Memory B cell (primary cell): ENCODE measurements at places on chromosomes 6 and 20.

DNA sequence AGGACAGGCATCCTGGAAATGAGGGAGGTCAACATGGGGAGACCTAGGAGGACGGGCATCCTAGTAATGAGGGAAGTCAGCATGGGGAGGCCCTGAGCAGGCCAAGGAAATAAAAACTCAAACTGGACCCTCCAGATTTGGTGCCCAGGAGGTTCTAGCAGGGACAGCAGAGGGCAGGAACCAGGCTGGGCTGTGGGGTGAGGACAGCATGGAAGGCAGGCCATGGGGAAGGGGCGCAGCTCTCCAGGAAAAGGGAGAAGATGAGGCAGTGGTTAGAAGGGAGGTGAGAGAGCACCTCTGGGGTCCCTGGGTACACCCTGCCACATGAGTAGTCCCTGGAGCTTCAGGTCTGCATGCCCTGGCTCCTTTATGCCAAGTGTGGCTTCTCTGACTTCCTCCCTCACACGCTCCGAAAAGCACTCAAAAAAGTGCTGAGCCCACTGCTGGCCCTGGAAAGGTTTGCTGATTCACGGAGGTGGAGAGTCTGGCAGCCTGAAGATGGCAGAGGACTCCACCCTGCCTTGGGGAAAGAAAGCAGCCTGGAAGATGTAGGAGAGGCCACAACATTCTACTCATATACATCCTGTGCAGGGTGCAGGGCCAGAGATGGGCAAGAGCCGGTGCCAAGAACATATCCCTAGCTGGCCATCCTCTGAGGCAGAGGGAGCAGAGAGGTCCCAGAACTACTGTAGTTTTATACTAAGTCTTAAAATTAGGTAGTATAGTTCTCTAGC, 154.9 kb downstream of the MRPL14 start:
- DNase-seq, result no peak

DNA sequence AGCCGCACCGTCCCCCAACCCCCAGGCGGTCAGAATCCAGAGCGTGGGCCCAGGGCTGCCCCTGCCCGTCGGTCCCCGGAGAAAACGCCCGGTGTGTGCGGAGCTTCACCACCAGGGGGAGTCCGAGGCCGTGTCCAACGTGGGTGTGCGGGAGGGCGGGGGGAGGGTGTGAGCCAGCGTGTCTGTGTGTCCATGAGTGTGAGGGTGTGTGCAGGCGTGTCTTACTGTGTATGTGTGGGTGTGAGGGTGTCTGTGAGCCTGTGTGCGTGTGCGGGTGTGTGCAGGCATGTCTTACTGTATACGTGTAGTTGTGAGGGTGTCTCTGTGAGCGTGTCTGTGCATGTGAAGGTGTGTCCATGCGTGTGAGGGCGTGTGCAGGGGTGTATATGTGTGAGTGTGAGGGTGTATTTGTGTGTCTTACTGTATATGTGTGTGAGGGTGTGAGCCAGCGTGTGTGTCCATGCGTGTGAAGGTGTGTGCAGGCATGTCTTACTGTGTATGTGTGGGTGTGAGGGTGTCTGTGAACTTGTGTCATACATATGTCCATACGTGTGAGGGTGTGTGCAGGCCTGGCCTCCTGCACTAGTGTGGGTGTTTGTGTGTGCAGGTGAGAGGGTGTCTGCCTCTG, 24.6 kb upstream of the GATA5 start:
- DNase-seq, result peak; percentile 84

DNA sequence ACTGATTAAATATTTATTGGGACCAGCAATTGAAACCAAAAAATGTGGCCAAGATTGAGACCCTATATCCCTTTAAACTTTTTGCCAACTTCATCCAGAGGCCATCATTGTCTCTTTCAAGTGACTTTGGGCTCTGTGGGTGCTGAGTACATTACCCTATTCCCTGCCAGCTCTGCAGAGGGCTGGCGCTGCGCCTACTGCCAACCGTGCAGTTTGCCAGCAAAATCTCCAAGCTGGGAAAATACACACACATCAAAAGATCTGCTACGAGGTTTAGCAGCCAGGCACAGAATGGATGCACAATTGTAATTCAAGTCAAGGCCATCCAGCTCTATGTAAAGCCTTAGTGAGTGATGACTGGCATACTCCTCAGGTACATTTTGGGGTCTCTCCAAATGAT, 125.0 kb downstream of the CBLN4 start:
- DNase-seq, result no peak

DNA sequence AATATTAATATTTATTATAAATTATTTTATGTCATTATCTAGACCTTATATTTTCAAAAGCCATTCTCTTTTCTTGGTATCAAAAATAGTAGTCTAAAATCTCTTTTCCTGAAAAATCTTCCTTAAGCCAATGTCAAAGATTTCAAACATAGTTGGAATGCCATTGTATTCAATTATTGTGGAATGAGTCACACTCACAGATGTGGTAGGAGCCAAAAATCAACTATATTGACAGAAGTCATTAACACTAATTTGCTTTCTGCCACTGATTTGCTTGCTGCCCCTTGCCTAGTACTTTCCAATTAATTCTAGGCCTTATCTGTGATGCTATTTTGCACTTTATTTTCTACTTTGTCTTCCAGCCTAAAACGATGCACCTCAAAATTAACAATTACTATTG, 1326.3 kb upstream of the GJE1 start:
- no peak for DNase-seq

GRCh38 chr6:34630040-34630439, 66.5 kb downstream of the ILRUN start:
- no peak for DNase-seq

- no peak for DNase-seq
Measured at GRCh38 chr20:59040667-59041066, 1.9 kb downstream of the PRELID3B start.

DNA sequence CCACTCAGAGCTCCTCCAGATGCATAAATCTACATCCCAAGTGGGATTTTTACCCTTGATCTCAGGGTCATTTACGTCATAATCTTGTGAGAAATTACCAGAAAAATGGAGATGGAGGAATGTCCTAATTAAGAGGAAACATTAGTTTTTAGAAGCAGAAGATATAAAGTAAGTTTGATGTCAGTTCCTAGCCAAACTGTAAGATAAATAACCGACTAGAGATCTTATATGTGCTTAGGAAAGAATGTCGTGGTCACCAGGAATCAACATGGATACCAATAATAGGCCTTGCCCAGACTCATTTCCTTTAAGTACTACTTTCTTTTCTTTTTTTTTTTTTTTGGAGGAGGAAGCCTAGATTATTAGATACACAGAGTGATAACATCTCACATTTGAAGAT, 186.9 kb downstream of the UTRN start:
- no peak for DNase-seq

- DNase-seq, result no peak
Measured at GRCh38 chr6:126955621-126956020, 162.8 kb upstream of the RSPO3 start.

DNA sequence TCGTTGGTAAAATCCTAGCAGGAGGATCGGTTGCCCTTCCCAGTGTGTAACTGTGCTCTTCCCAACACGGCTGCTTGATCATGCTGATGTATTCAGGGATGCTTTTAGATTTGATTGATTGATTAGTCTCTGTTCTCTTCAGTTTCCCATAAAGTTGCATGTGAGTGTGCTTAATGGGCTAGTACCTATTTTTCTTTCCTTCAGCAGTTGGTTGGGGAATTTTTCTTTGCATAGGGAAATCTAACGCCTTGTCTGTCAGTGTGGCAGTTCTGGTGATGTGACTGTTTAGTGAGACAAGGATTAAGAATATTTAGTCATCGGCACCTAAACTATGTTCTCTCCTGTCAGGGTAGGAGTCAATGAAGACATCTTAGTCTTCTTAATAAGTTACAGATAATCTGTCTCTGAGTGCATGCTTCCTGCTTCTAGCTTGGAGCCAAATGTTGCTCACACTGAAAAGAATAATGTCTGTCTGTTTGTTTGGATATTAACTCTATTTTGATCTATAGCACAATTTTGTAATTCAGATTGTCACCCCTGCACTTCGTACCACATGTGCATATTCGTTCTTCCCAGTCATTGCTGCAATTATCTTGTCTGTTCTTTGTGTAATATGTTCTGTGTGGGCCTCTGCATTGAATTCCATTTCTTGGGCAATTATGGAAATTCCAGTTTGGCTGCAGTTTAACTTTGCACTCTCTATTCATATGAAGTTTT, 169.9 kb downstream of the EDN1 start:
- DNase-seq, result no peak

DNA sequence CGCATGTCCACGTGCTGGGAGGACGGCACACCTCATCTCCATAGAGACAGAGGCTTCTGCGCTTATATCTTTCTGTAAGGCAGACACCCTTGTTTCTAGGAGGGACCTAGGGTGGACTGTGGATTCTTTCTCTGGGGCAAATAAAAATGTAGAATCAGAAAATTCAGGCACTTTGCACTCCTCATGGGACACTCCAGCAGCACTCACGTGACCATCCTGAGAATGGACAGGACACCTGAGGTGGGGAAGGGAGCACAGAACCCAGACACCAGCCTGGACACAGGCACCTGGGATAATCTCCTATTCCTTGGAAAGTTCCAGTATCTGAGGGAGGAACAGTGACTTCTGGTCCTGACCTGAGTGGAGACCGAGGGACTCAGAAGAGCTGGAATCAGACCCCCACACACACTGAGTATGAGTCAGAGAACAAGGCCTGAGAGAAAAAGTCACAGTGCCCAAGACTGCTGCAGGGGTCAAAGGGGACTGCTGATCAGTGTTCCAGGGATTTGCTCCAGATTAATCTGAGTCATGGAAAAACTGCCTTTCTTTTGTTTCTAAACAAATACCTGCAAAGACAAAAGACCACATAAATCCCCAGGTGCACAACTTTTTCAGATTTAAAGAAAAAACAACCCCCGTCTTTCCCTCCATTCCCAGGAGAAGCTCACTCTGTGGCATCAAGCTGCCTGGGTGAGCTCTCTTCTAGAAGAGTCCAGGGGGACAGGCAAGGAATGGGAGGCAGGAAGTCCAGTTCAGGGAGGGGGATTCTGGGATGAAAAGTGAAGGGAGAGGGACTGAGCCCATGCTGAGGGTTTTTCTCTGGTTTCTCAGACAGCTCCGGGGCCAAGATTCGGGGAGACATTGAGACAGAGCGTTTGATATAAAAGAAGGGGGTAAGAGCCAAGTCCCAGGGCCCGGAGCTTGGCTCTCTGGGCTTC, 35.6 kb upstream of the MICB start:
- DNase-seq, result no peak

- DNase-seq, result no peak
Measured at GRCh38 chr6:71471718-71472117, 183.1 kb downstream of the OGFRL1 start.

- no peak for DNase-seq
Measured at GRCh38 chr6:33839399-33840047, 35.7 kb upstream of the MLN start.

- no peak for DNase-seq
Measured at GRCh38 chr6:87729965-87730719, 28.1 kb upstream of the AKIRIN2 start.

DNA sequence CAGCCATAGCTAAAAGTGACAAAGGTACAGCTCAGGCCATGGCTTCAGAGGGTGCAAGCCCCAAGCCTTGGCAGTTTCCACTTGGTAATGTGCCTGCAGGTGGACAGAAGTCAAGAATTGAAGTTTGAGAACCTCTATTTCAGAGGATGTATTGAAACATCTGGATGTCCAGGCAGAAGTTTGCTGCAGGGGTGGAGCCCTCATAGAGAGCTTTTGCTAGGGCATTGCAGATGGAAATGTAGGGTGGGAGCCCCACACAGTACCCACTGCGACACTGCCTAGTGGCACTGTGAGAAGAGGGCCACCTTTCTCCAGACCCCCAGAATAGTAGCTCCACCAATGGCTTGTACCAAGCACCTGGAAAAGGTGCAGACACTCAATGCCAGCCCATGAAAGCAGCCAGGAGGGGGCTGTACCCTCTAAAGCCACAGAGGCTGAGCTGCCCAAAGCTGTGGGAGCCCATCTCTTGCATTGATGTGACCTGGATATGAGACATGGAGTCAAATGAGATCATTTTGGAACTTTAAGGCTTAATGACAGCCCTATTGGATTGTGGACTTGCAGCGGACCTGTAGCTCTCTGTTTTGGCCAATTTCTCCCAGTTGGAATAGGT, 1299.4 kb upstream of the MAP3K7 start:
- DNase-seq, result no peak

- DNase-seq, result no peak
Measured at GRCh38 chr6:138909511-138909910, 78.5 kb downstream of the REPS1 start.

DNA sequence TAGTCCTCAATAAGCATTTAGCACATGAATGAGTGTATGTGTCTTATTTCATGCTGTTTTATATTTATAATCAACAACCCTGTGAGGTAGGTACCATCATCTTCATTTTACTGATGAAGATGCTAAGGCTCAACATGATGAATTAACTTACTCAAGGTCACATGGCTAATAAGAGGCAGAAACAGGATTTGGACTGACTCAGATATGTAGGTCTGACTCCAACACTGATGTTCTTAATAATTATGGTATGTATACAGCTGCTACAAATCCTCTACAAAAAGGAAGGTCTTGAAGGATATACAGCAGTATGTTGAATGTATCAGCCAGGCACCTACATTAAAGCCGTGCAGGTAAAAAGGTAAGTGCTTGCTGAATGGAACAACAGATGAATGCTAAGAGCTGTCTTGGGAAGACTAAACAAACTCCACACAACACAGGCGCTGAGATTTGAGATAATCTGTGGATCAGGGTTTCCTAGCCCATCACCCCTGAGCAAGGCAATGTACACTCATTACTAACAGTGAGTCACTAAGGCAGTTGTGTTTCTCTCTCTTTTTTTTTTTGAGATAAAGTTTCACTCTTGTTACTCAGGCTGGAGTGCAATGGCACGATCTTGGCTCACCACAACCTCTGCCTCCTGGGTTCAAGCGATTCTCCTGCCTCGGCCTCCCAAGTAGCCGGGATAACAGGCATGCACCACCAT, 31.9 kb downstream of the TTI1 start:
- no peak for DNase-seq

DNA sequence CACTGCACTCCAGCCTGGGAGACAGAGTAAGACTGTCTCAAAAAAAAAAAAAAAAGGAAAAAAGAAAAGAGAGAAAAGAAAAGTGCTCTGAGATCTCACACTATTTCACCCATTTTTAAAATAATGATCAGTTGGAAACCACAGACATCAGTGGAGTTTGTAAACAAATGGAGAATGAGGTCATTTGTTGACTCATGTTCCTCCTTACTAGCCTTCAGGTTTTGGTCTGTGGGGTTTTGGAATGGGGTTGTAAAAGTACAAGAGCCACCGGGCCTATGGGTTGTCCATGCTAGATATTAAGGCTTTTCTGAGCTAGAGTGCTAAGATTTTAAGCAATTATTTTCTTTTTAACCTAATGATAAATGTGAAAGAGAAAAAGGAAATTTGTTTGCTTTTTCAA, 104.4 kb upstream of the PRL start:
- no peak for DNase-seq

GRCh38 chr6:41697861-41698781, 37.3 kb downstream of the TFEB start:
- no peak for DNase-seq
